Right cardiac atrium (tissue), 5 donors: ENCODE measurements at places on chromosomes 13 and 19. TPM values are rescaled to one million over a fixed set of nuclear protein-coding genes. Genes with fewer than 3 reads are reported as not detected.

TJP3 gene
- not detected for total RNA-seq

DNA sequence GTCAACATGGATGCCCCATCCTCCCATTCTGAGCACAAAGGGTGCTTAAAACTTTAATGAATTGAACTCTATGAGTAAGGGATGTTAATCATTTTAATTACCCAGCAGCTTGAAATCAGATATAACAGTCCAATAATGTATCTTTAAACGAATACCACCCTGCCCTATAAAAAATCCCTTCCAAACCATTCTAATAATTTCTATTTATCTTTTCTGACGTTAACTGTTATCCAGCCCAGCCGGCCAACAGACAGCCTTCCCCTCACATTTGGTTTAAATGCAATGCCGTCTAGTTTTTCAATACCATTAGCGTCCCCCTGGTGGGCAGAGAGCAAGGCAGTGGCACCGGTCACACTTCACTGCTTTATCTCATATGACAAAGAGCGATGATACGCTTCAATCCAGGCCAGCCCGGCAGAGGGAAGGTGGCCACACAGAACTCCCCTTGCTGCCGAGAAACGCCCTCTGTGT, 402.2 kb upstream of the ZNF507 start:
- peak; percentile 27 for DNase-seq

DNA sequence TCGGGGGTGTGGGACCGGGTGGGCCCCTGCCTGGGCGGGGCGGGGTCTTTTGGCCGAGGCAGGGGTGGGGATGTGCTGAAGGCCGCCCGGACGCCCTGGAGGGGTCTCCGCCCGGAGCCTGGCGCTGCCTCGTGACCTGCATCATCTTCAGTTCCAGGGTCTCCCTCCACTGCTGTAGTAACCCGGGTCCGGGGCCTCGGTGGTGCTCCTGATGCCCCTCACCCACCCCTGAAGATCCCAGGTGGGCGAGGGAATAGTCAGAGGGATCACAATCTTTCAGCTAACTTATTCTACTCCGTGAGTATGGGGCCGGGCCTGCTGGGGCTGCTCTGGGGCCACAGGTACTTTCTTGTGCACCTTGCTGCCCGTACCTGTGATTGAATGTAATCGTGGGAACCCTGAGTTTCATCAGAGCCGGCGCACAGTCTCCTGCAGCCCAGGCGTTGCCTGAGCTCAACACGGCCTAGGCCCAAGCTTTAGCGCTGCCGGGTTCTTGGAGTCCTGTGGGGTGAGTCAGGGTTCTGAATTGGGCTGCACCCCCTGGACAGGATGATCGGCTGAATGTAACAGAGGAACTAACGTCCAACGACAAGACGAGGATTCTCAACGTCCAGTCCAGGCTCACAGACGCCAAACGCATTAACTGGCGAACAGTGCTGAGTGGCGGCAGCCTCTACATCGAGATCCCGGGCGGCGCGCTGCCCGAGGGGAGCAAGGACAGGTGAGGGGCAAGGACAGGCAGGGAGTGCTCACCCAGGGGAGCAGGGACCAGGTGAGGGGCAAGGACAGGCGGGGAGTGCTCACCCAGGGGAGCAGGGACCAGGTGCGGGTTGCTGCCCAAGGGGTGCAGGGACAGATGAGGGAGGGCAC, 10.5 kb downstream of the PEAK3 start:
- no peak for DNase-seq

GRCh38 chr13:99655351-99656091, 154.2 kb downstream of the TM9SF2 start:
- DNase-seq = no peak

DNA sequence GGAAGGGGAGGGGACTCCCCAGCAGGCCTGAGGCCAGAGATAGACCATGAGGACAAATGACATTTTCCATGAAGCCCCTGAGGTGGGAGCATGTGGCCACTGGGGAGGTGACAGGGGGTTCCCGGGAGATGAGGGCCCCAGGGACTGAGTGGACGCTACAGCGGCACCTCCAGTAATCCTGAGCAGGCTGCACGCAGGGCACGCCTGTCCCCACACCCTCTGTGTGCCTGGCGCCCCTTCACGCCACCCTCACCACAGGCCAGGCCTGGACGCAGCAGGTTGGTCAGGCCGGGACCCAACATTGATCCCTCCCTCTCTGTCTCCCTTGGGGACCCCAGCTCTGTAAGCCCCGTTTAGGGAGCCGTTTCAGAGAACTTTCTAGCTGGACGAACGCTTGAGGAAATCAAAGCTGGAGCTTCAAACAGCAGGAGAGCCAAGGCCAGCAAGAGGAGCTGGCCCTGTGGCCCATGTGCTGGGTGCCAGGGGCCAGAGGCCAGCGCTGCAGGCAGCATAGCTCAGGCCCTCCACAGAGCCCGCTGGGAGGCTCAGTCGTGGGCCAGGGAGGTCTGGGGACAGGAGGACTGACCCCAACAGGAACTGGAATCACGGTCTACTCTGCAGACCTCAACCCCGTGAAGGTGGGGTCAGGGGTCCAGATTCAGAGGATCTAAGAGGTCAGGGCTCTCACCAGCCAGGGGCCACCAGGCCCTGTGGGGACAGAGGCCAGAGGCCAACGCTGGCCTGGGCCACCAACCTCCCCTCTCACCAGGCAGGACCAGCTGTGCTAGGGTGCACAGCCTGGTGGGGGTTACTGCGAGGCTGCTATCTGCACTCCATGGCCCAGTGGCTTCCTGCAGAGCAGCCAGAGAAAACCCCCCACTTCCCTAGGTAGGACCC, 14.6 kb downstream of the LSM4 start:
- no peak for DNase-seq
